Stimulated activated naive B cell treated with anti-CD40 and anti-IgM and Interleukin-4, amounts not matched to agents 10 μg/mL and 1 μg/mL and 100 μg/mL, for 72 hours (primary cell): ENCODE measurements at places on chromosomes 4 and X.

- no peak overlapping the region for H3K27ac ChIP-seq
- no peak overlapping the region for H3K4me3 ChIP-seq
- no peaks in the 10 kb centered on the region for H3K4me1 ChIP-seq
Measured at GRCh38 chr4:52507774-52508173, 151.3 kb downstream of the USP46 start.

DNA sequence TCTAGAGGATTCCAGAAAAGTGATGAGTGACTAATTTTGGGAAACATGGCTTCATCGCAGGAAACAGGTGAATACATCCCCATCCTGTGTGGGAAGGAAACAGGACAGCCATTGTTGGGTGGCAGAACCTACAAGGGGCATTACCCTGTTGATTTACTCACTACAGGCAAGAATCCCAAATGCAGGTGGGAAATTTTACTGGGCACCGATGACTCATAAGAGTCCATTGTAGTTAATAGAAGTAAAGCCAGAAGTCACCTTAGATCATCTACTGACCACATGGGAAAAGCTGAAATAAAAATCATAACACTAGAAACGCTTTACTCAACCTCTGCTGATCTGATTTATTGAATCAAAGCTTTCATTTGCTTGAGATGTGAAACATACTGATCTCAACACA lies 136.4 kb downstream of the TRIML1 start:
- no peaks in the 10 kb centered on the region for H3K4me1 ChIP-seq
- H3K36me3 ChIP-seq: no peaks in the 10 kb centered on the region
- H3K27ac ChIP-seq: no peak overlapping the region
- no peak for DNase-seq
- H3K27me3 ChIP-seq: no peaks in the 10 kb centered on the region

DNA sequence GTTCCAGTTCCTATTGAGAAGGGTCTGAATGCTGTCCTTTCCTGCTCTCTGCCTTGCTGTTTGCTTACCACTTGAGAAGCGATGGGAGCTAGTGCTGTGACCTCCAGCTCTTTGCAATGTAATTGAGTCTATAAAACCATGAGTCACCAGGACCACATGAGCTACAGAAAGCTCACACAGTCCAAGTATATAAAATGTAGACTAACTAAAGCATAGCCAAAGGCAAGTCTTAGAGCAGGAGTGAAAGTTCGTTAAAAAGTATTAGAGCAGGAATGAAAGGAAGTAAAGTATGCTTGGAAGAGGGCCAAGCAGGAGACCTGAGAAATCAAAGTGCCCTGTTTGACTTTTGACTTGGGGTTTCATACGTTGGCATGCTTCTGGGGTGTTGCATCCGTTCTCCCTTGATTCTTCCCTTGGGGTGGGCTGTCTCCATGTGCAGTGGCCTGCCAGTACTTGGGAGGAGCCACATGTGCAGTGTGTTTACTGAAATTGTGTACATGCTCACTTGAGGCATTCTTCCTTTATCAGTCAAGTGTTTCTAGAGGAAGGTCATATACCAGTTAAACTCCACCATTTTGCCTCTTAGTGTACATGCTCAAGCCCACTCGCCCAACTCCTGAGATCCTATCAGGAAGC lies 71.3 kb upstream of the KIT start:
- no peak overlapping the region for H3K27ac ChIP-seq
- H3K4me1 ChIP-seq: no peaks in the 10 kb centered on the region
- no peaks in the 10 kb centered on the region for H3K27me3 ChIP-seq
- no peak for DNase-seq
- no peaks in the 10 kb centered on the region for H3K36me3 ChIP-seq

DNA sequence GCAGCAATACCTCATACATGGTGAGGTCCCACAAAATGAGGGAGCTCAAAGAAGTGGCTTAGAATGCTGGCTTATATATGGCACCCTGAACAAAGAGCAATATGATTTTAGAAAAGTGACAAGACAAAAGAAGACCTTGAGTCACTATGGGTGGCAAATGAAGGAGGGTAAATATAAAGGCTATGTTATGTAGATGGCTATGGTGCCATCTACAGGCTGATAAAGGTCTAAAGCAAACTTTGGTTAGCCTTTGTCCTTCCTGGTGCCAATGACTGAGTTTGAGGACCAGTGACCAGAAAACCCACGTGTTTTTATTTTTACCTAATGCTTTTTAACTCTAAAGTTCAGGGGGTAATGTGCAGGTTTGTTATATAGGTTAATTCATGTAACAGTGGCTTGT lies 151.8 kb downstream of the CCNG2 start:
- H3K36me3 ChIP-seq: no peaks in the 10 kb centered on the region
- H3K4me3 ChIP-seq: no peak overlapping the region
- H3K27ac ChIP-seq: no peak overlapping the region

- no peaks in the 10 kb centered on the region for H3K36me3 ChIP-seq
- no peak overlapping the region for H3K27ac ChIP-seq
- peaks cover 20% of the 10 kb centered on the region for H3K4me1 ChIP-seq
- no peaks in the 10 kb centered on the region for H3K27me3 ChIP-seq
- no peak overlapping the region for H3K4me3 ChIP-seq
Measured at GRCh38 chrX:76433219-76433618, 5.7 kb downstream of the MAGEE1 start.

GRCh38 chr4:164716901-164717300 lies 37.0 kb upstream of the SMIM31 start:
- H3K4me3 ChIP-seq: no peak overlapping the region
- no peak overlapping the region for H3K27ac ChIP-seq
- H3K4me1 ChIP-seq: no peaks in the 10 kb centered on the region
- no peaks in the 10 kb centered on the region for H3K27me3 ChIP-seq
- DNase-seq: no peak
- H3K36me3 ChIP-seq: no peaks in the 10 kb centered on the region

GRCh38 chr4:95536650-95537049 lies 12.1 kb downstream of the UNC5C start:
- no peak overlapping the region for H3K4me3 ChIP-seq
- H3K27ac ChIP-seq: no peak overlapping the region
- H3K36me3 ChIP-seq: no peaks in the 10 kb centered on the region
- H3K4me1 ChIP-seq: no peaks in the 10 kb centered on the region

- H3K4me3 ChIP-seq: no peak overlapping the region
- H3K27me3 ChIP-seq: no peaks in the 10 kb centered on the region
- H3K27ac ChIP-seq: no peak overlapping the region
- H3K36me3 ChIP-seq: peaks cover 3% of the 10 kb centered on the region
- peaks cover 7% of the 10 kb centered on the region for H3K4me1 ChIP-seq
Measured at GRCh38 chrX:45794323-45794994, 593.8 kb upstream of the DIPK2B start.

GRCh38 chr4:172055046-172055445 lies 241.8 kb downstream of the GALNTL6 start:
- H3K27me3 ChIP-seq: no peaks in the 10 kb centered on the region
- H3K4me3 ChIP-seq: no peak overlapping the region
- no peaks in the 10 kb centered on the region for H3K4me1 ChIP-seq
- H3K27ac ChIP-seq: no peak overlapping the region
